ENCODE measurements at places on chromosomes 13 and 19. TPM values are rescaled to one million over a fixed set of nuclear protein-coding genes. Genes with fewer than 3 reads are reported as not detected.

Gene LILRB2
- 0.93 TPM for total RNA-seq

Gene DZIP1
- total RNA-seq, result 2.4 TPM

Gene GIPR
- 2.3 TPM for total RNA-seq

Gene KCTD15
- total RNA-seq, result 190 TPM

Gene PPP1R37
- 50.0 TPM for total RNA-seq

Gene UBXN6
- 161 TPM for total RNA-seq

Measured in lower leg skin (tissue), 4 donors.